ENCODE measurements at places on chromosomes 6 and 20.

DNA sequence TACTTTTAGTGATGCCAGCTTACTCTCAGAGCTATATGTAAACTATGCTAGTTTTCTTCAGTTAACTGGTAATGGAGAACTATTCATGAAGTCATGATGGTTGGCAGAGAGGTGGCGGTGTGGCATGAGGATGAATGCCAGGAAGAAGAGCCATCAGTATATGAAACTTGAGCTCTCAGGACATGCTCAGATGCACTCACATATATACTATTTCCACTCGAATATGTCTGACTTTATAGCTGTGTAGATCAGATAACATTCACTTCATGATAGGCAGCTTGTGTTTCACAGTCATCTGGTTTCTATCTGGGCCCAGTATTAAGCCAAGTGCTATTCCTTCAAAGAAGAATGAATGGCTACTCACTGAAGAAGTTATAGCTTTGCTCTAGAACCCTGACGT lies 46.2 kb upstream of the CEP85L start:
- DNase-seq: no peak

DNA sequence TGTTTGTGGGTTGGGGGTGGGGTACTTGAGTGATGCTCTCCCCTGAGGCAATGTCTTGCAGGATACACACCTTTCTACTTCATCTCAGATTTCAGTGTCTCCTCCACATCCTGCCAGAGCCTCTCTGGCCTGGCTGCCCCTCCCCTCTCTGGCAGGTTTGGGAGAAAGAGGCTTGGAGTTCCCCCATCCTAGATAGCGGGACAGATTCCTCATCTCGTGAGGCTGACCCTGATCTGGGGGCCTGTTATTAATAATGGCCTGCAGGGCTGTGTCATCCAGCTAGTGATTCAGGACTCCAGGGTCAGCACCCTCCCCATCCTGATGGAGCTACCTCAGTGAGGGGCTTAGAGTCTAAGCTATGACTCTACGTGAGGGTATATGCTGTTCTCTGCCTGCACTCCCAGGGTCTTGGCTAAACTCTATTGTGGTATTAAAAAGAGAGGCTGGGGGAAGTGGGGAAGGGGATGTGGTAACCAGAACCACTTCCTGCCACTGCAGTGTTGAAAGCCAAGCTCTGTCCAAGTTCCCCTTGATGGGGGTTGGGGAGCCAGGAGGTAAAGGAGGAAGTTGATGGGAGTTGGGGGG lies 3.7 kb upstream of the MMP9 start:
- no peak for DNase-seq

GRCh38 chr20:19473922-19474286 lies 261.5 kb downstream of the SLC24A3 start:
- DNase-seq: no peak

DNA sequence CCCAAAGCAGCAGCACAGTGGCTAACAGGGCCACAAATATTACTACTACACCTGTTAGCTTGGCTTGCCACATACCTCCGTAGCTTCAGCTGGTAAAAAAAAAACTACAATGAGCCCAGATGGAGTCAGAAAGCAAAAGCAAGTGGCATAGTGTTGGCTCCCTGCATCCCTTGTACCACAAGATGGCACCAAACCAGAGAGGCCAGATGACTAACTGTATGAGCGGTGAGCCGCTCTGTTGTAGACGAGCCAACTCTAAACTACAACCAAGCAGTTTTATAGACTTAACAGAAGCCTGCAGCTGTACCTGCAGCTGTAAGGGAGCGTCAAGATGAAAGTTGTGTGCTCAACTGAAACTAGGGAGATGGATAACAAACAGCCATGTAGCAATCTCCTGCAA lies 84.5 kb upstream of the MCHR2 start:
- DNase-seq: peak; percentile 44

- DNase-seq: no peak
Measured at GRCh38 chr6:131379948-131380347, 193.1 kb upstream of the ARG1 start.

- DNase-seq: no peak
Measured at GRCh38 chr20:60732322-60732721, 519.7 kb upstream of the CDH4 start.

DNA sequence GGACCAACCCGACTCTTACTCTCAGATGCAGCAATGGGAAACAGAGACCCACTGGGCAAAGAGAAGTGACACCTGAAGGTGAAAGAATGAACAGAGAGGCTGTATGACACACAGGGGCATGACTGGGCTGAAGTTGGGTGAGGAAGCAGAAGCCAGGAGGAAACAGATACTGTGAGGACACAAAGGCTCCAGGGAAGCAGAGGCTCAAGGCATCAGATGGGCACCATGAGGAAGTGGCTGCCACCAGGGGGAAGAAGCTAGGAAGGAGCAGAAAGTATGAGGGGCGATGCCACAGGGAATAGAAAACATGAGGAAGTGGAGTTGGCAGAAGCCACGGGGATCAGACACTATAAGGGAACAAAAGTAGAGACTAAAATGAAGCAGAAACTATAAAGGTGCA lies 30.9 kb upstream of the OCSTAMP start:
- no peak for DNase-seq

DNA sequence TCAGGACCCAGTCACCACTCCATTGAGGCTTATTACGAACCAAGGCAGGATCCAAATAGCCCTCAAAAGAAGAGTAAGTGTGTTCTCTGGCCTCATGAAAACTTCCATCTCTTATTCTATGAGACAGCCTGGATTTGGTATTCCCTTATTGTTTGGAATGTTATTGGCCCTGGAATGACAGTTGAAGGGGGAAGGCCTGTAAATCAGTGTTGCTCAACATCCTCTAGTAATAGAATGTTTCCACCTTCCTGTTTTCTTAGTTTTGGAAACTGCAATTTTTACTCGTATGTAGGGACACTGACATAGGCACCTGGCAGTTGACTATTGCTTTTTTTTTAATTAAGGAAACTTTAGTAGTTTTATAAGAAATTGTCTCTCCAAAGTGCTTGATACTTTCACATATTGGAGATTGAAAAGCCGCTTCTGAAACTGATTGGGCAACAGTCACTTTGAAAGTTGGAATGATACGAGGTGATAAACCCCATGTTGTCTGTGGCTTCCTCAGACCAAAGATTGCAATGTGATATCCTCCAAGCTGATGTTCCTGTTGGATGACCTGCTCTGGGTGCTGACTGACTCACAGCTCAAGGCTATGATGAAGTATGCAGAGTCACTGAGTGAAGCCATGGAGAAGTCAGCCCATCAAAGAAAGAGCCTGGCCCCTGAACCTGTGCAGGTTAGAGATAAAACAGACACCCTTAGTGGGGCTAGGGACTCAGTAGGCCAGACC lies 43.1 kb downstream of the BLTP3A start:
- no peak for DNase-seq

DNA sequence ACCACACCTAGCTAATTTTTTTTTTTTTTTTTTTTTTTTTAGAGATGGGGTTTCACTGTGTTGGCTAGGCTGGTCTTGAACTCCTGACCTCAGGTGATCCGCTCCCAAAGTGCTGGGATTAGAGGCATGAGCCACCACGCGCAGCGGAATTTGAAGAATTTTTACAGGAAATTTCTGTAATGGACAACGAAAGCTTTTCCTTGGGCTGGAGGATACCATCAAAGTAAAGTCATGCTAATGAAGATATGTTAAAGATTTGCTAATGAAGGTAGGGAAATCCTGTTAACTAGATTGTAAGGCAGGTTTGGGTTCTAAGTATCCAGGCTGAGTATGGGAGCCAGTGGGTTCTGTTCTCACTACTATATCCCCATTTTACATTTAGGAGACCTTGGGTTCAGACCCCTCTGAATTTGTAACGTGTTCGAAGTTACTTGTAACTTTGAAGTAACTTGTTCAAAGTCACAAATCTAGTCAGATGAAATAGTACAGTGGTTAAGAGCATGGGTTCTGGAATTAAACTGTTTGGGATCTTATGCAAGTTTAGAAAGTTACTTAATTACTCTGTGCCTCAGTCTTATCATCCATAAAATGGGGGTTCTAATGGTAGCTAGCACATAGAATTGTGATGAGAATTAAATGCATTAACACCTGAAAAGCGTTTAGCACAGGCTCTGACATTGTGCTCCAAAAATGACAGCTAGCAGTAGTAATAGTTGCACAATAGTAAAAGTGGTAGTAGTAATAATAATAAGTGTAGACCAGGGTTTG lies 123.4 kb upstream of the GPR6 start:
- DNase-seq: no peak

DNA sequence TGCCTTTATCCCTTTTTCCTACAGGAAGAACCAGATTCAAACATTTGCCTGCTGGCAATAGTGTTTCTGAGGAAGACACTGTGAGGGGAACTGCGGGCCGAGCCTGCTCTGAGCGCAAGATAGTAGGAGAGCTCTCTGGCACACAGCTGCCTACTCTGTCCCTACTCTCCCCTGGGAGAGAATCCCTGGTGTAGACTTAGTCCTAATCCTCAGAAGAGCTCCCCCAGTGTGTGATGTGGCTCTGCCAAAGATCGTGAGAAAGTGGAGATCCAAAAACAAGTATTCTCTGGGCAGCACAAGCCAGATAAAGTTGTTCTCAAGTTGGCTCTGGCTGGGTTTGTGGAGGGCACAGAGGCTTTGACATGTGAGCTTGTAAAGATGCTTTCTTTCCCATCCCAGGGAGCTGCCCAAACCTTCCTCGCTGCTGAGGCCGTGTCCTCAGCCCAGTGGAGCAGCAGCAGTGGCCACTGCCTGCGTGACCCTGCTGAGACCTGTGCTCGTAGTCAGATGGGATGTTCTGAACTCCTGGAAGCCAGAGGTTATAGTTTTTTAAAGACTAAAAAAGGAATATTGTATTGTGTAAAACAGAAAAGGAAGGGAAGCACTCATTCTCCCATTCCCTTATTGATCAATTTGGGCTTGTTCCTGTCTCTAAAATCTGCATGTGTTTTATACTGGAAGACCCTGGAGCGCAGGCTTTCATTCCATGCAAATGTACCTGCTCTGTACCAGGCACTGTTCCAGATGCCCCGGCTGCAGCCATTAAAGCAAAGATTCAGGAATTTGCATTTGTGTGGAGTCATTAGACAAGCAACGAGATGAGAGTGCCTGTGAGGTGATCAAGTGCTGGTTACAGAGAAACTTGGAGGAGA lies 30.7 kb downstream of the PNLDC1 start:
- DNase-seq: no peak

GRCh38 chr6:27452496-27452897 lies 20.4 kb downstream of the ZNF184 start:
- peak; percentile 6 for DNase-seq

DNA sequence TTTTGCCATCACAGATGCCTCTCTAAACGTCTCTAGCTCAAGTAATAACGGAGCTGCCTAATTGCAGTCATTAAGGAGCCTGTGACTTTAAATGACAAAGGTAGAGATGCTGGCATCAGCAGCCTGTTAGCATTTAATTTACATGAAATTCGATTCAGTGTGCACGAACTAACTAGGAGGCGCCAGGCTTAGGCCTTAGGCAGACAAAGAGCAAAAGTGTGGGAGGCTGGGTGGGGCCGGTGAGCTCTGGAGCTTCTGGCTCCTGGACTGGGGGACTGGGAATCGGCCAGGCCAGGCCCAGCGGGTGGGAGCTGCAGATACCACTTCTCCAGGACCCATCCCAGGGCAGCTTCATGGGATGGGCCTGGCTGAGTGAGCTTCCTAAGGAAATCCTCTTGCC lies 170.0 kb upstream of the AGPAT4 start:
- DNase-seq: no peak

GRCh38 chr6:28080631-28081485 lies 490 bp downstream of the ZNF165 start:
- peak; percentile 92 for DNase-seq

GRCh38 chr20:21505161-21505809 lies 8.6 kb downstream of the NKX2-2 start:
- DNase-seq: peak; percentile 60

- DNase-seq: no peak
Measured at GRCh38 chr6:68973066-68973465, 338.0 kb downstream of the ADGRB3 start.

DNA sequence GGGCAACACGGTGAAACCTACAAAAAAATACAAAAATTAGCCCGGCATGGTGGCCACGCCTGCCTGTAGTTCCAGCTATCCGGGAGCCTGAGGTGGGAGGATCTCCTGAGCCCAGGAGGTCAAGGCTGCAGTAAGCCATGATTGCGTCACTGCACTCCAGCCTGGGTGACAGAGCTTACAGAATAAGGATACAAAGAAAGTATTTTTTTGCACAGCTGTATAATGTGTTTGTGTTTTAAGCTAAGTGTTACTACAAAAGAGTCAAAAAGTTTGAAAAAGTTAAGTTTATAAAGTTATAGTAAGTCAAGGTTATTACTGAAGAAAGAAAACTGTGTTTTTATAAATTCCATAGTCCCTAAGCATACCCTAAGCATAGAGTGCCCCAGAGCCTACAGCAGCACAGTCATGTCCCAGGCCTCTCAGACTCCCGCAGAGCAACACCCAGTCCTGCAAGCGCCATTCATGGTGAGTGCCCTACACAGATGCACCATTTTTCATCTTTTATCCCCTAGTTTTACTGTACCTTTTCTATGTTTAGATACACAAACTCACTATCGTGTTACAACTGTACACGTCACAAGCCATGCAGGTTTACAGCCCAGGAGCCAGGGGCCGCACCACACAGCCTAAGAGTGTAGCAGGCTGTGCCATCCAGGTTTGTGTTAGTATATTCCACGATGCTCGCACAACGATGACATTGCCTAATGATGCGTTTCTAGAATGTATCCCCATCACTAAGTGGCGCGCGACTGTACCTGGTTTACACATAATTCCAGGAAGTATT lies 22.4 kb downstream of the TAF4 start:
- DNase-seq: no peak
